ENCODE measurements at places on chromosomes 16 and 17.

- no peak for DNase-seq
These were observed 160.4 kb downstream of the KCNJ2 start for GRCh38 chr17:70329721-70330120.

DNA sequence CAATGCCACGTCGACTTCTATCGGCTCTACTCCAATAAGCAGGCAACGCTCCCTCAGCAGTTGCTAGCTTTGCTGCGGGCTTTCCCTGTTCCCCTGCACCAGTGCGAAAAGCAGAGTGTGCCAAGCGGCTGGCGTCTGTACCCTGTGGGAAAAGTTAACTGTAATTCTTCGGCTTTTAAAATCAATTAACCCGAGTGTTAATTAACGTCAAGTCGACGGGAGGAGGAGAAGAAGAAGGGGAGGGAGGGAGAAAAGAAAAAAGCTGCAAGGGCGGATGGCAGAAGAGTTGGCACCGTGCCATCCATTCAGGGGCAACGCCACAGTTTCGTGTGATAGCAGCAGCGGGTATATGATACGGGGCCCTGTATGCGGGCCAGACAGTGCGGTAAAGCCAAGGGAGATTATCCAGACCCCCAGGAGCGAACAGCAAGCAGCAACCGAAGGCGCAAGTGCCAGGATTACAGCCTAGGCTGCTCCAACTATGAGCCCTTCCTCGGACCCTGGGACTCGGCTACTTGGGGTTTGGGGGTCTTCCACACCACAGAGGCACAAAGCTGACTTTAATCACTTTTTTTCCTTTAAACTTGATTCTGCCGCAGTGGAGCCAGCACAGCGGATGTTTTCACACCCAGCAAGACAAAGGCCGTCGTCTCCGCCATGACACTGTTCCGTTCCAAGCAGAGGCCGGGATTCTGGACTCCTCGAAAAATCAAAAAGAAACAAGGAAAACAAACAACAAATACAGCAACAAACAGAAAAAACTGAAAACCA, 253.8 kb upstream of the PMFBP1 start:
- DNase-seq = no peak

GRCh38 chr16:13542284-13542683, 377.7 kb upstream of the ERCC4 start:
- DNase-seq = no peak

DNA sequence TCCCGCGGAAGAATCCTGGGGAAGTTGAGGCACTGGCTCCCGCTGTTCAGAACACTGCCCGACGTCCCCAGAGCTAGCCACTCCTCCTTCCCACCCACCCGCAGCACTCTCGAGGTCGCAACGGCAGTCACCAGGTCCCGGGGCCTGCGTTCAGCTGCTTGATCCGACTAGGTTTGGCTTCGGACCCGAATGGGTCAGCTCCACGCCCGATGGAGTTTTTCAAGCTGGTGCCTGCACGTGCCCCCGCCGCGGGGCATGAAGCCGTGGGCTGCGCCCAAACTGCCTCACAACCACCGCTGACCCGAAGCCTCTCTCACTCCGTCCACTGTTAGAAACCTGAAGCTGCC, 12.4 kb upstream of the ODF4 start:
- no peak for DNase-seq

GRCh38 chr17:4566785-4567184, 6.4 kb upstream of the GGT6 start:
- peak; percentile 64 for DNase-seq

DNA sequence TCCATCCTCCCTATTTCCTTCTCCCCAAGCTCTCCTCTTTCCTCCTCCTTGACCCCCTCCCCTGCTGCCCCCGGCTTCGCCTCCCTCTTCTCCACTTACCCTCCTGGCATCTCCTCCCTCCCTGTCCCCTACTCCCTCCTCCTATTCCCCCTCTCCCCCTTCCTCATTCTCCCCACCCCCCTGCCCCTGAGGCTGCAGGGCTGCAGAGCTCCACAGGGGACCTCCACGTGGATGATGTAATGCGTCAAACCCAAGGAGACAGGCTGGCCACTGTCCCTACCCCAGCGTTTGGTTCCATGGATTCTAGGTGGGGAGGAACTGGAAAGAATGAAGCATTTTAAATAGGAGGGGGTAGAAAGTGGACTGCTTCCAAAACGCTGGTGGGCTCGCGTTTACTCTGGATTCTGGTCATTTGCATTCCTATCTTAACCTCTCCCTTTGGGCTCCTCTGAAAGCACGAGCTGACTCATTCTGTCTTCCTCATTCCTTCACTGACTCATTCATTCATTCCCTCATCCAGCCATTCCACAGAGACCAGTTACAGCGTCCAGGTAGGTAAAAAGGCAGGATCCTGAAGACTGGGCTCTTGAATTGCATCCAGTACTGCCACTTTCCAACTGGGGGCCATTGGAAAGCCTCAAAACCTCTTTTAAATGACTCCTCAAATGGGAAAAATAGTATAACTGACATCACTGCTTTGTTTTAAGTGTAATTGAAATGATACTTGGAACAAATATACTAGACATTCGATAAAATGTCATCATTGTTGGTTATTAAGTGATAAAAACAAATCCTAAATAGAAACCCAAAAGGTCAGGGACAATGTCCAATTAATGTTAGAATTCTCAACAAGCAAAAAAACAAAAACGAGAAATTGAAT, 943 bp upstream of the COTL1 start:
- DNase-seq = no peak

- DNase-seq = no peak
These were observed 224.8 kb downstream of the RBFOX3 start for GRCh38 chr17:79385962-79386563.

DNA sequence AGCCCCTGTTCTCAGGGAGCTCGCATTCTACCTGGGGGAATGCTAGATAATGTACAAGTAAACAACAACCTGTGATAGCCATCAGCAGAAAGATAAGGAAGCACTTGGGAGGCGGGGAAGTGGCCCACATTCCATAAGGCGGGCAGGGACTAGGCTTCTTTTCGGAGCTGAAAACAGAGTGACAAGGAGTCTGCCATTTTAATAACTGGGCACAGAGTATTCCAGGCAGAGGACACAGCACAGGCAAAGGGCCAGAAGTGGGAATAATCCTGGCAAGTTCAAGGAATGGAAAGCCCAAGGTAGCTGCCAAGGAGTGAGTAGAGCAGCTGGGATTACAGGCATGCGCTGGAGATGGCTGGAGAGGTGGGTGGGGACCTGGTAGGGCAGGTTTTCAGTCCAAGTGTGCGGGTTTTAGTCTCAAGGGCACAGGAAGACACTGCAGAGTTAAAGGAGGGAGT, 24.3 kb downstream of the USP43 start:
- DNase-seq = no peak

- DNase-seq = no peak
These were observed 7.7 kb downstream of the ST6GALNAC1 start for GRCh38 chr17:76635659-76636360.

GRCh38 chr16:25189305-25189704, 27.4 kb upstream of the AQP8 start:
- no peak for DNase-seq

DNA sequence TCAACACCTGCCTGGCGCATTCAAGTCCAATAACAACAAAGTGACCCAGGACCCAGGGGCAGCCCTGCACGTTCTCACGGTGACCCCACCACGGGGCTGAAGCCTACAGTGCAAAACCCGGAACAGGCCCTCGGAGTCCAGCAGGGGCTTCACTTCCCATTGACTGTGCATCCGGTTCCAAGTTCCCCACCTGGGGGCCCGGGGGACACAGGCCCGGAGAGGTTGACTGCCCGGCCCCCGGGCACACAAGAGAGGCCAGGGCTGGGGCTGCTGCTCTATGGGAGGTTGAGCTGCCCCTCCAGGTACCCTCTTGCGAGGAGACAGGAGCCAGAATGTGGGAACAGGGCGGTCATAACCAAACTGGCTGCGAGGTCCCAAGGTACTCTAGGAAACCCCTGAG, 31.3 kb downstream of the ENGASE start:
- no peak for DNase-seq

DNA sequence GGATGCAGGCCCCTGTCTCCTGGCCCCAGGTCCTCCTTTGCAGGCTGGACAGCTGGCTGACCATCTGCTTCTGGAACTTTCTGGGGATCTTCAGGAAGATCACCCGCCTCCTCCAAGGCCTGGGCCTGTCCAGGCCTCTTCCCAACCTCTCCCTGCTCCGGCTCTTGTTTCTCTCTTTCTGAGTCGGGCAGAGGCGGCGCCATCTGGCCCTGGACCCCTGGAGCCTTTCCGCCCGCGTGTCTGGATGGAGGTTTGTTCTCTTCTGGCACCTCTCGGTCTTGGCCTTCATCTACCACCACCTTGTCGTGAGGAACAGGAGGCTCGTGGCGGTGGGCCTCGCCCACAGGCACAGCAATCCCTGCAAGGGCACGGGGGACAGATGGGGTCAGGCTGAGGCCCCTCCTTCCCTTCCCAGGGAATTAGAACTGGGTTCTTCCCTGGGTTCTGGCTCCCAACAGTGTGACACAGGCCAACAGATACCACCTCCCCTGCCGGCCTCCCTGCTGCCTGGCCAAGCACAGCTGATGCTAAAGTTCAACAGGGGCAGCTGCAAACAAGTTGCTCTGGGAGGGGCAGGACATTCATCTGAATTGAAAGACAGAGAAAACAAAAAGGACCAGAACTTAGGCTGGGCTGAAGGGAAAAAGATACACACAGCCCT, 13.3 kb downstream of the NDUFAF8 start:
- DNase-seq = no peak

DNA sequence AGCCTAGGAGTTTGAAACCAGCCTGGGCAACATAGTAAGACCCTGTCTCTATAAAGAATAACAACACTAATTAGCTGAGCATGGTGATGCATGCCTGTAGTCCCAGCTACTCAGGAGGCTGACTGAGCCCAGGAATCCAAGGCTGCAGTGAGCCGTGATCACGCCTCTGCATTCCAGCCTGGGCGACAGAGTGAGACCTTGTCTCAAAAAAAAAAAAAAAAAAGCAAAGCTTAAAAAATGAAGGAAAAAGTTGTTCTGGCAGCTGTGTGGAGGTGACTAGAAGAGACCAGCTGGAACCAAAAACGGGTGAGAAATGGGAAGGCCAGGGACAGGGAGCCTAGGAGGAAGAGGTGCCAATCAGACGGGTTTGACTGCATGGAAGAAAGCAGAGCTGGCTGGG, 4.2 kb downstream of the BCL7C start:
- DNase-seq = no peak

- DNase-seq = no peak
These were observed 81.1 kb upstream of the DNAH17 start for GRCh38 chr17:78658281-78658785.
